ENCODE measurements at places on chromosomes 7 and 10.

DNA sequence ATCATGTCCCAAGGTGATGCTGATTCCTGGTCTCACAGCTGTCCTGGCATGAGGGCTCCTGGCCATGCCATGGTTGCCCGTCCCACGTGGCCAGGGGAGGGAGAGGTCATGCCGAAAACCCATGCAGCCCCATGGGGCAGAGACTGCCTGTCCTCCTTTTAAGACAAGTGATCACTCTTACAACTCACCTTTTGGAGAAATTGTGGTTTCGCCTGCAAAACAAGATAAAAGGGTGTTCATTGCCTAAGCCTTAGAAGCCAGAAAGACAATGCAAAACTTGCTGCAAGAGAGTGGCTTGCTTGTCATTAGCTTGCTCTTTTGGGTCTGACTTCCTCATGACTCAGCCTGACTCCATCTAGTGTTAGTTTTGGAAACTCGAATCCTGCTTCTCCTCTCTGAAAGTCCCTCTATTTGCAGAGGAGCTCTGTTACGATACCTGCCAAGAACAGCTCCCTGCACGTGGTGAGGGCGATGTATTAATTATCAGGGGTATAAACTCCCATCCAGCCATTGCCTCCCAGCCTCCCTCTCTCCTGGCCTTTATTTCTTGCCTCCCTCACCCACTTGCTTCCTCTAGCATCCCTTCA lies 26.7 kb downstream of the TMEM273 start:
- DNase-seq: no peak

DNA sequence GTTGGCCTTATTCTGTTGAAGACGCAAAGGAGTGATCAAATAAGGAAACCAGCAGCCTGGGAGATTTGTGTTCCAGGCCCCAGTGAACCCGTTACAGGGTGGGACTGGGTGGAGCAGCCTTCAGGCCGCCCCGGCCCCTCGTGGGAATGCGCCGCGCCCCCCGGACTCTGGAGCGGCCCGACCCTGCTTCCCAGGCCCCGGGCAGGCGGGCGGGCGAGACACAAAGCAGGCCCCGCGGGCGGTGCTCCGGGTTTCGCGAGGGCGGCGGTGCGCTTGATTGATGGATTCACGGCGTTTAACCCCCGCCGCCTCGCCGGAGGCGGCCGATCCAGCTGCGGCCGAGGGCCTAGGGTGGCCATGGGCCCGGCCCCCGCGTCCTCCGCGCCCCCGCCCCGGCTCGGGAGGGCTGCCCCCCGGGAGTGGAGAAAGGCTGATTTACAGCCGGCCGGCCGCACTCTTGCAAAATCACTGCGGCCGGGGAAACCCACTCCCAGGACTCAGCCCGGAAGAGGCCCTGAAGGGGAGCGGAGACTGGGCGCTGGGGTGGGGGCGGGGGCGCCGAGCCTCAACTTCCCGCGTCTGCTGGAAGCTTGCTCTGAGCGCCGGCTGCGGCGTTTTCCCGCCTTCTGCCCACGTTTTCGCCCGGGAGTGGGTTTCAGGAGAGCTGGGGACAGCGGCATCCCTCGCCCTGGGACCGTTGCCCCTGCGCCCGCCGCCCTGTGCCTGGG lies 299.6 kb upstream of the NFE2L3 start:
- no peak for DNase-seq

DNA sequence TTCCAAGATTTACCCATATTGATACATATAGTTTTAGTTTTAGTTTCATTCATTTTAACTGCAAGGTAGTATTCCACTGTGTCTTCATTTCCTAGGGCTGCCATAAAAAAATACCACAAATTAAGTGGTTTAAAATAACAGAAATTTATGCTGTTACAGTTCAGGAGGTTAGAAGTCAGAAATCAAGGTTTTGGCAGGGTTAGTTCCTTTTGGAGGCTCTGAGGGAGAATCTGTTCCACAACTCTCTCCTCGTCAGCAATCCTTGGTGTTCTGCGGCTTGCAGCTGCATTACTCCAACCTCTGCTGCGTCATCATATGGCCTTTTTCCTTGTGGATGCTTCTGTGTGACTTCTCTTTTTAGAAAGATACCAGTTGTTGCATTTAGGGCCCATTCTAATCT lies 176.2 kb downstream of the DNAJC1 start:
- no peak for DNase-seq

DNA sequence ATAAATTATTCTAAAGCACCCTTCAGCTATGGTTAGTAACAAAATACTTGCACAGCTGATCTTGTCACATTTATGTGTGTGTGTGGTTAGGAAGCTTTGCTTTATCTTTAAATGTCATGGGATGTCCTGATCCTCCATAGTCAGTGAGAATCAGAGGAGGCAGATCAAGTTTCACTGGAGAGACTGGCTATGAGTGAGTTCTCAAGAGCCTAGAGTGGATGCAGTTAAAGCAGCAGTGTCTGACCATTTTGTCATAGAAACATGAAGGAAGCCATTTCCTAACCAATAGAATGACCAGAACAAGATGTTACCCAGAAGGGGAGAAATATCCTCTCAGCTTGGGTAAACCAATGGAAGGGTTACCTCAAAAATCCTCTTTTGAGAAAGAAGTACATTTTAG lies 207.2 kb upstream of the DKK1 start:
- no peak for DNase-seq

- DNase-seq: no peak
These were observed 6.3 kb downstream of the VPS26A start for GRCh38 chr10:69130251-69130650.

DNA sequence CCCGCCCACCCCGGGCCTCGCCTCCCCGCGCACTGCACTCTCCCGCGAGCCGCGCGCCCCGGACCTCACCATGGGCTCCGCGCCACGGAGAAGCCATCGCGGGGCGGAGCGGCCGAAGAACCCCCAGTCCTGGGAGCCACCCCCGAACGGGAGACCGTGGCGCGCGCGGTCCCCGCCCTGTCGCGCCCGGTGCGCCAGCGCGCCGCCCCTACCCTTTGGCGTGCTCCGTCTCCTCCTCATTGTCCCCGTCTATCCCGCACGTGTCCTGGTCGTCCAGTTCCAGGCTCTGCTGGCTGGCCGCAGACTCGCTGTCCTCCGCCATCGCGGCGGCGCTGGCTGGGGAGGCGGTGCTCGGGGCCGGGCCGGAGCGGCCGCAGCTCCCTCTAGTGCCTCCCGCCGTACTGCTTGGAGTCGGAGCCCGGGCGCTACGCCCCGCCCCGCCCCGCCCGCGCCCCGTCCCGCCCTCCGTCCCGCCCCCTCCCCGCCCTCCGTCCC lies at the start of gene NMT2:
Gene NMT2 (minus strand): TSS at position 403 of the 495 bp plus-strand sequence. CDS start 81 bp downstream, at position 322.
- no peak for DNase-seq

GRCh38 chr10:117461766-117462423 lies 80.7 kb upstream of the EMX2 start:
- no peak for DNase-seq

- DNase-seq: no peak
These were observed 133.7 kb upstream of the GJD4 start for GRCh38 chr10:35471435-35471834.

- DNase-seq: no peak
These were observed 55.7 kb downstream of the GSDME start for GRCh38 chr7:24701261-24702235.

GRCh38 chr10:130404476-130405055 lies 268.4 kb downstream of the GLRX3 start:
- no peak for DNase-seq

- DNase-seq: no peak
These were observed 5.5 kb upstream of the LAMB4 start for GRCh38 chr7:108135446-108136190.

DNA sequence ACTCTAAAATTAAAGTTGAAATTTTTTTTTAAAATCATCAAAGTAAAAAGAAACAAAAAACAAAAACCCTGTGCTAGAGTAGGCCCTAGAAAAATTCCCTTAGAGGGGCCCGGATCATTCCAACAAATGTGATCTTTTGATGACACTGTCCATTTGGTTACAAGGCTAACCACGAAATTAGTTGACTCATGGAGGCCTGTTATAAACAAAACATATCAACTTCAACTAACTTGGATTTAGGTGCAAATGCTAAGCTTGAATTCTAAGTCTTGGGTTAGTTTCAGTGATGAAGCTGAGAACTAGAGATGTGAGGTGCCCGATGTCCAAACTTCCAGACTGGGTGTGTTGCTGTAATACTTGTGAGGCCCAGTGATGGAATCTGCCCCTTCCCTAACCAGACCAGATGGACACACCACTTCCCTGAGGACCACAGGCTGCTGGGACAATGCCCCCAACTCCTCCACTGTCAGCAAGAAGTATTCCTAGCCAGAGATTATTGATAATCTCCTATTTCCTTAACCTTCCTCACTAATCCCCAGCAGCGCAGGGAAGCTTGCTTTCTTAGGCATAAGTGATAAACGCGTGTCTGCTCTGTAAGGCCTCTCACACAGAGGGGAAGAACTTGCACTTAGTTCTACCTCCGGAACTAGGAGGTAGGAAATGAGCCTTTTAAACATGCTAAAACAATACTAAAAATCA lies 108.7 kb downstream of the RAPGEF5 start:
- DNase-seq: no peak

Data from activated CD8-positive, alpha-beta memory T cell treated with anti-CD3 and anti-CD28 coated beads, Interleukin-2, amount 50 U/mL, for 4 hours (primary cell).